ENCODE measurements at places on chromosomes 12 and 14.

DNA sequence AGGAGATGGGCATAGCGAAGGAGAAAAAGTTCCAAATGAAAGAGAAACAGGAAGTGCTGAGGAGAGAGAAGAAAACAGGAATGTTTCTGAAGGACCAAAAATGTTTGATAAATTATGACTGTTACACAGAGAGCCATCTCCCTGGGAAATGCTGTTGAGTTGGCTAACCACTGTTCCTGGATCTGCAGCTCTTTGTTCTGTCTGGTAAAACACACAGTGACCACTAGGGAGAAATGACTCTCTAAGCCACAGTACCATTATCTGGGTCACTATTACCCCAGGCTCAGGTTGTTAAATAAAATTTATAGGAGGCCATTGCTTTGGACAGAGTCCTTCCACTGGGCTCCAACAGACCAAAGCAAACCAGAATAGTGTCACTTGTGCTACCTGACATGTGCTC lies 219.3 kb downstream of the CRADD start:
- no peak for DNase-seq

GRCh38 chr12:122944605-122945592 lies 21.4 kb downstream of the ABCB9 start:
- peak; percentile 46 for DNase-seq

DNA sequence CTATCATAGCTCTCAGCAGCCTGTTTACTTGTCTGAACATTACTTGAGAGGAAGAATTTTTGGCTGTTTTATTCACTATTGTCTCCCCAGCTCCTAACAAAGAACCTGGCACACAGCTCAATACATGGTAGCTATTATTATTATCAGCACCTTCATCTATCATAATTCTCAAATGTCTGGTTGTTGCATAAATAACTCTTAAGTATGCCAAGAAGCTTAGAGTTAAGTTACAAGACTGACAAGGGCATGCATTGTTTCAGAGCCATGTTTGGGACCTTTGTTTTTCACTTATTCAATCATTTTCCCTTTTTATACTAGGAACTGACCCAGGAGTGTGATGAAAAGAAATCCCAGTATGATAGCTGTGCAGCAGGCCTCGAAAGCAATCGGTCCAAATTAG lies 77.5 kb upstream of the ATP2A2 start:
- no peak for DNase-seq

- DNase-seq = no peak
Measured at GRCh38 chr14:65032319-65032718, 45.6 kb downstream of the FNTB start.

DNA sequence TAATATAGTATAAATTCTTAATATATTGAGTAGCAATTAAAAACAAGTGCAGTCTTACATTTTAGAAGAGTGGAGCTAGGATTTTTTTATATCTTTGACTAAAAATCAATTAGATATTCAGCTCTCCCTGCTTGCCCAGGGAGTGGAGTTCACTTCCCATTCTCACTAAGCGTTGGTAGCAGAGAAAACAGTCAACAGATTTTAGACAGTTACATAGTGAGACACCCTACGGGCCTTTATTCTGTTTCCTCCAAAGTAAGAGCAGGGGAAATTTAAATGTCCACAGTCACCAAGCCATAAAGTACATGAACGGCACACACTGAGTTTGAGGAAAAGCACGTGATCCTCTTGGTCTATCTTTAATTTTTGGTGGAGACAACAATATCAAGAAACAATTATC lies 131.6 kb upstream of the PLEKHG7 start:
- peak; percentile 68 for DNase-seq

DNA sequence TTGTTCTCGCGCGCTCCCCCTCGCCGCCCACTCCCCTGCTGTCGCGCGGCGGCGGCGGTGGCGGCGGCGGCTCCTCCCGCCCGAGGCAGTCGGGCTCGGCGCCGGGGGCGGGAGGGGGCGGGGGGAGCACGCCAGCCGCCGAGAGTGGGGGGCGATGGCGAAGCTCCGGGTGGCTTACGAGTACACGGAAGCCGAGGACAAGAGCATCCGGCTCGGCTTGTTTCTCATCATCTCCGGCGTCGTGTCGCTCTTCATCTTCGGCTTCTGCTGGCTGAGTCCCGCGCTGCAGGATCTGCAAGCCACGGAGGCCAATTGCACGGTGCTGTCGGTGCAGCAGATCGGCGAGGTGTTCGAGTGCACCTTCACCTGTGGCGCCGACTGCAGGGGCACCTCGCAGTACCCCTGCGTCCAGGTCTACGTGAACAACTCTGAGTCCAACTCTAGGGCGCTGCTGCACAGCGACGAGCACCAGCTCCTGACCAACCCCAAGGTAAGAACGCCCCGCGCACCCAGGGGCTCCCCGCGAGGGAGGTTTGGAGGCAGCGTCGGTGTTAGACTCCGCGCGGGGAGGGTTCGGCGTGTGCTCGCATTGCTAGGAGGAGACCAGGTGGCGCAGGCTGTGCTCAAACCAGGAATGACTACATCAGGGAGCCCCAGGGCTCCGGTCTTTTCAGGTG lies 629 bp downstream of the KCNMB4 start:
- peak; percentile 45 for DNase-seq

DNA sequence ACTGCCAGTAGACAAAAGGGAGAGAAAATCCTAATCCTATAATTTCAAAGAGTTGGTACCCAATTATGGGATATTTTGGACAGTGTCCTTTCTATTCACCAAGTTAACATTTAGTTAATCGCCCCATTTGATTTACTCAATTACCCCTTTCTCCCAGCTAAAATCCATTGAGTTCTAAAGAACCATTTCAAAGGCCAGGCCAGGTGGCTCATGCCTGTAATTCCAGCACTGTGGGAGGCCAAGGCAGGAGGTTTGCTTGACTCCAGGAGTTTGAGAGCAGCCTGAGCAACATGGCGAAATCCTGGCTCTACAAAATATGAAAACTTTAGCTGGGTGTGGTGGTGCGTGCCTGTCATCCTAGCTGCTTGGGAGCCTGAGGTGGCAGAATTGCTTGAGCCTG lies 5.5 kb upstream of the GPR19 start:
- DNase-seq = no peak

DNA sequence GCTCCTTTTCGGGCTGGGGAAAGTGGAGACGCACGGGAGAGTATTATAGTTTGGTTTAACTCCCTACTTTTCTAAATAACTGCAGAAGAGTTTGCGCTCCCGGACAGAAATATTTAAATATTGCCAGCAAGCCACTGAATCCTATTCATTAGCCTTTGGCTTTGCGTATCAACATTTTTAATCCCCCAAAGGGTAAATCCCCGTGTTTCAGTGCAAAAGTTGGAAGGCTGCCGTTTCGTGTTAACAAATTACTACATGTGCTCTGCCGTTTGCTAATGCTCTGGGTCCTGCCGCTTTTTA lies 372 bp upstream of the DPF3 start:
- DNase-seq = no peak

DNA sequence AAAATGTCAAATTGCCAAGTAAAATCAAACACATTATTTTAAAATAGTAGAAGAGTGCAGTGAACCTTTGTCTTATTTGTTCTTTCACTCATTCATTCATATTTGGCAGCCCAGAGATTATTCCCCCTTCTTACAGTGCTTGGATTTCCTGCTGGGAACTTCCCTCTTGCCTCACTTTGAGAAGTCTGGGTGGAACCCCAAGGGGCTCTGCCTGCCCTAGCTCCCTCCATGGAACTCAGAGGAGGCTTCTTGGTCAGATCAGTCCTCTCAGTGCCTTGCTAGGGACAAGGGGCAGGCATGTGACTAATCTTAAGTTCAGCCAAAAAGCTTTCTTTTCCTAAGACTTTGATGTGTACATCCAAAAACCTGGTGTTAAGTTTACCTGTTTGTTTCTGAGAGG lies 84.7 kb upstream of the OVCH1 start:
- no peak for DNase-seq

DNA sequence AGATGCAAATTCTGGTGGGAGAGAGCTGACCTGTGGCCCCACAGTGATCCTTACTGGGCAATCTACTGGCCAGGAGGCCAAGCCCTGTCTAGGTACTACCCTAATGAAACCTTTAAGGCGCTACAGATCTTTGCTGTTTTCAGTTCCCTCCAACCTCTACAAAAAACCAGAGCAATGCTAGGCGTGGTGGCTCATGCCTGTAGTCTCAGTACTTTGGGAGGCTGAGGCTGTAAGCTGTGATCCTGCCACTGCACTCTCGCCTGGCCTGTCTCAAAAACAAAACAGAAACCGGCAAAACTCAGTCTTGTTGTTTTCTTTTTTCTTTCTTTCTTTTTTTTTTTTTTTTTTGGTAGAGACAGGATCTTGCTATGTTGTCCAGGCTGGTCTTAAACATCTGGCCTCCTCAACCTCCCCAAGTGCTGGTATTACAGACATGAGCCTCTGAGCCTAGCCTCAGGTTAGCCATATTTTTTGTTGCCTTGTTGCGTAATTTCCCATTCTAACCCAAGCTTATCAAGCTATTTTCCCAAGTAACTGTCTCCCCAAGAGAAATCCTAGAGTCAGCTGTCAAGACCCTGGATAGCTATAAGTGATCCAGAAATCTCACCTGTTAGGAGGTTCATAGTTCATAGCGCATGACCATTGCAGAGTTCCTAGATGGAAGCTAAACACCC lies 2.8 kb downstream of the ETFBKMT start:
- no peak for DNase-seq

GRCh38 chr14:81737938-81738337 lies 204.3 kb upstream of the SEL1L start:
- no peak for DNase-seq

DNA sequence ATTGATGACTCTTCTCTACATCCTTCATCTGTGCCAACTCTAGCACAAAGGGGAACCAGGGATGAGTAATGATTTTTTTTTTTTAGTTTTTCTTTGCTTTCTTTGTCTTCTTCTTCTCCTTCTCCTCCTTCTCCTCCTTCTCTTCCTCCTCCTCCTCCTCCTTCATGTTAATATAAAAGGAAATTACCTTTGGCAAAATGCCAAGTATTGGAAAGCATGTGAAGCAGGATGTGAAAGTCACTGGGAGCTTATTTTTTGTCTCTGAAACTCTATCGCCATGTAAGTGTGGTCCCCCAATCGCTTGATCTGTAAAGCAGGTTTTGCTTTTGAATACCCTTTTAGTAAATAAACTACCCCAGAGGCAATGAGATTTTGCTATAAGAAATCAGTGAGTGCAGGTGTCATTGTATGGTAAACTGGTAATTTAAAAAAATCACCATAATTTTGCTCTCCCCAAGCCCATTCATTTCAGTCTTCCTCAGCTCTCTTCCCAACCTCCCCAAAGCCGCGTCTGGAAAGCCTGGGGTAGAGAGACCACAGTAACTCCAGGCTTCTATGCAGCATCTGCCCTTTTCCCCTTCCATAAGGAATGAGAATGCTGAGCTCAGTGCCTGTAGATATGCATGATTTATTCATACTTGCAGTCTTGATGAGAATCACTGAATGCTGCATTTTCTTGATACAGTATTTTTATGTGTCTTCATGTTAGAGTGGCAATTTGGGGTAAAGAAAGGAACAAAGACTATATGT lies 388.7 kb downstream of the TMEM117 start:
- no peak for DNase-seq

GRCh38 chr12:112096070-112096469 lies 12.5 kb downstream of the NAA25 start:
- DNase-seq = peak; percentile 87

GRCh38 chr14:103347091-103347815 lies 13.2 kb downstream of the EIF5 start:
- DNase-seq = no peak

DNA sequence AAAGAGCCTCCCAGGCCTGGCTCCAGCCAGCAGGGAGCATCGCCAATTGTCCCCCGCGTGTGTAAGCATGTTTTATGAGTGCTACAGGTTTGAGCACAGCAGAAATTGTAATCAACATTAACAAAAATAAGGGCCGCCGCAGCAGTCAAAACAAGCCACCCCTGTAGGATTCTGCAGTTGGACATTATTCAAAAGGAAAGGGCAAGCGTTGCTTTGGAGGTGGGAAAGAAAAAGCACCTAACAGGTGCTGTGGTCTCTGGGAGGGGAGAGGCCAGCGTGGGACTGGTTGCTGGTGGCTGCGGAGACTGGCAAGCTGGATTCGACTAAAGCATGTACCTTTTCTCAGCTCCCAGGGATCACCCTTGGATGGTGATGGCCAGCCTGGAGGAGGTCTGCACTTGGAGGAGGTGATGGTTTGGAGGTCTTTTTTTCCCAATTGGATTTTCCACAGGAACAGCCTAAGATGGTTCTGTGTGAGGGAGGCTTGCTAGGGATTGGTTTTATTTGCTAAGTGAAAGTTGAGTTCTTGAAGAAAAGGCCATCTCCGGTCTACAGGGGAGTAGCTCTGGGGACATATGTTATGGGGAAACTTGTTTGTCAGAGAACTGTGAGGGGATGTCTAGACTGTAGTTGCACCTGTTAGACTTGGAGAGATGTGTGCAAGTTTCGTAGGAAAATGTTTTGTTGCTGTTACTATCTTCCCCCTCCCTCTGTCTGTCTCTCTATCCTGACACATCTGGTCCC lies 2.0 kb downstream of the DYRK2 start:
- DNase-seq = no peak

GRCh38 chr12:92899386-92900001 lies 29.6 kb downstream of the EEA1 start:
- DNase-seq = peak; percentile 51

GRCh38 chr12:112998987-112999767 lies 20.9 kb downstream of the OAS2 start:
- no peak for DNase-seq

DNA sequence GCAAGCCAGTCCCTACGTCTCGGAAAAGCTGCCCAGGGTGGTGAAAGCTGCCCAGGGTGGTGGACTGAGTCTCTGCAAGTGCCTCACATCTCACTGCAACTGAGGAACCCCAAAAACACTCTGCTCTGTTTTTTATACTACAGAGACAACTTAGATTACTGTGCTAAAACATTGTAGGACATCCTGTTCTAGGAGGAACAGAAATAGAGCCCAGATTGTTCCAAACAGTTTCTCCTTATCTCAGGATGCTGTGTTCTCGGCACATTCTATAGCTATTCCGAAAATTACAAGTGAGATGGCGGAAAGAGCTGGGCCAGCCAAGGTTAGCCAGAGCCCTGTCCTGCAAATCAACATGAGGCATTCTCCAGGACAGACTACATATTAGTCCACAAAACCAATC lies 138.7 kb downstream of the LRIG3 start:
- no peak for DNase-seq

DNA sequence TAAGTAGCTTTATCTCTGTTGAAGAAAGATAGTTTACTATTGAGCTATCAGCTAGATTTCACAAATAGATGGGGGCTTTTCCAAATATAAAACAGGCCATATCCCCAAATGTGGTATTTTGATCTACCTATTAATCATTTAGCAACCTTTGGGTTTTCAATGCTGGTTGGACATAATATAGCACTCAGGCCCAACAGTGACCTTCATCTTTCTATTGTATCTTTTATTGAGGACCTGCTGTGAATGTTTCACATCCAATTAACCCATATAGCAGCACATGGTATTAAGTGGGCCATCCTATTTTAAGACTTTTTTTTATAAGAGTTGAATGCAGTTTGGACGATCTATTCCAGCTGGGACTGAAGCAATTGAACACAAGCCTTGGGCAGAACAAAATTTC lies 10.0 kb upstream of the NR1H4 start:
- no peak for DNase-seq
